ENCODE measurements at places on chromosomes 6 and 20.

GRCh38 chr20:4050203-4050980 lies 35.0 kb upstream of the RNF24 start:
- DNase-seq = no peak

DNA sequence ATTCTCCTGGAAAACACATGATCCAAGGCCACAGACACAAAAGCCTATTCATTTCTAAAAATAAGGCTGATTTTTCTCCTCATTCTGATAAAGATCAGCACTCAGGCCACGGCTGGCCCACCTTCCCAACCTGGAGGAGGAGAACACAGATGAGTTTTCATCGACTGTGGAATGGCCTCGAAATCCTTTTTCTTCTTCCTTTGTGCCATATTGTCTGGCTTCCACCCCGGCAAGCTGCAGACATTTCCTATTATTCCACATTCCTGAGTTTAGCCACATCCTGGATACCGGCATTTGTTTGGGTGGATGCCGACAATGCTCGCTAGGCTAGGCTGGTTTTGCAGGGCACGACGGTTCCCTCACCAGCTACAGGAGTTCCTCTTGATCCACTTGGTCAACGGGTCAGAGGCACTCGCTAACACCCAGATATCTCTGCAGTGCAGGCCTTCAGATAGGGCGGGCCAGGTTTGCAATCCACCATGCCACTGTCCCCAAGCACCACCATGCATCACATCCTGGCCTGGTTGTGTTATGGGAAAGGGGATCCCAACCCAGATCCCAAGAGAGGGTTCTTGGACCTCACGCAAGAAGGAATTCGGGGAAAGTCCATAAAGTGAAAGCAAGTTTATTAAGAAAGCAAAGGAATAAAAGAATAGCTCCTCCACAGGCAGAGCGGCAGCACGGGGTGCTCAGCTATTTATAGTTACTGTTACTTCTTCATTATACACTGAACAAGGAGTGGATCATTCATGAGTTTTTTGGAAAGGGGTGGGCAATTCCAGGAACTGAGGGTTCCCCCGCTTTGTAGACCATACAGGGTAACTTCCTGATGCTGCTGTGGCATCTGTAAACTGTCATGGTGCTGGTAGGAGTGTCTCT lies 4.2 kb upstream of the CTSZ start:
- DNase-seq = no peak

DNA sequence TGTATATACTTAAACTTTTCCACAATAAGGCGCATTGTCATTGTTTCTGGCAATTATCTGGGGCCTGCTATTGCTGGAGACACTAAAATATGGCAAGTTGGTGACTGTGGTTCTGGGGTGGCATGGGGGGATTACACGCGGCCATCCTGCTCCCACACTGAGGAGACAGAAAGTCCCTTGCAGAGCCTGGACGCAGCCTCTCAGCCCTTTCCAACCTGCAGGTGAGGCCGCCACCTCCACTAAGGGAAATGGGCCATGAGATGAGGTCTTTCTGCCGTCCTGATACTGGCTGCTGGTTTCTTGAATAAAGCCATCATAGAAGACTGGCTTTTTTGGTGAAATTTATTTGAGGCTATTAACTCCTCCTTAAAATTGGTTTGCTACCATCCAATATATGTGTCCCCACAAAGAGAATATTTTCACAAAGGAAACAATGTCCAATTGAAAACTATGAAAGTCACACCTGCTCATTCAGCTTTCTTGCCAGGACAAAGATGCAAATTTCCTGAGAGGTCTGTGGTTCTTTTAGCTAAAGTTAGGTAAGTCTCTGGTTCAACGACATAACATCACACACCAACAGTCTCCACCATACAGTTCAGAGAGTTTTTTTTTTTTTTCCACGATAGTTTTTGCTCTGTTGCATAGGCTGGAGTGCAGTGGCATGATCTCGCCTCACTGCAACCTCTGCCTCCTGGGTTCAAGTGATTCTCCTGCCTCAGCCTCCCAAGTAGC lies 13.0 kb downstream of the TXNDC5 start:
- DNase-seq = no peak

- DNase-seq = no peak
Measured at GRCh38 chr6:105593805-105594671, 191.2 kb upstream of the PREP start.

- DNase-seq = no peak
Measured at GRCh38 chr6:15309611-15310283, 63.9 kb downstream of the JARID2 start.

GRCh38 chr20:38125157-38126056 lies 39.7 kb downstream of the TGM2 start:
- no peak for DNase-seq

GRCh38 chr20:48478370-48478769 lies 349.4 kb downstream of the PREX1 start:
- DNase-seq = no peak

DNA sequence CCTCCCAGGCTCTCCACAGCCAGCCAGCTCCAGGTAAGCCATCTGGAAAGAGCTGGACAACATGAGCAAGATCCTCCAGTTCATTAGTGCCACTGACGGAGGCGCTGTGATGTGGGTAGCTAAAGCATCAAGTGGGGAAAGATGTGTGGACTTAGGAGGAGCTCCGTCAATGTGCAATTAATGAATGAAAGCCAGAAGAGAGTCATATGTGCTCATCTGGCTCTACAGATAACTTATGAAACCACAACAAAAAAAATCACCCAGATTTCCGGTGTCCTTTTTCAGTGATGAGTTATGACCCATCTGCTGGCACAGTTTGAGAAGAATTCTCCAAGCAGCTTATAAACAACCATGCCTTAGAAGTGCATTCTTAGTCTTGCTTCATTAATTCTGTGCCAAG lies 311.7 kb upstream of the PLCB4 start:
- no peak for DNase-seq

DNA sequence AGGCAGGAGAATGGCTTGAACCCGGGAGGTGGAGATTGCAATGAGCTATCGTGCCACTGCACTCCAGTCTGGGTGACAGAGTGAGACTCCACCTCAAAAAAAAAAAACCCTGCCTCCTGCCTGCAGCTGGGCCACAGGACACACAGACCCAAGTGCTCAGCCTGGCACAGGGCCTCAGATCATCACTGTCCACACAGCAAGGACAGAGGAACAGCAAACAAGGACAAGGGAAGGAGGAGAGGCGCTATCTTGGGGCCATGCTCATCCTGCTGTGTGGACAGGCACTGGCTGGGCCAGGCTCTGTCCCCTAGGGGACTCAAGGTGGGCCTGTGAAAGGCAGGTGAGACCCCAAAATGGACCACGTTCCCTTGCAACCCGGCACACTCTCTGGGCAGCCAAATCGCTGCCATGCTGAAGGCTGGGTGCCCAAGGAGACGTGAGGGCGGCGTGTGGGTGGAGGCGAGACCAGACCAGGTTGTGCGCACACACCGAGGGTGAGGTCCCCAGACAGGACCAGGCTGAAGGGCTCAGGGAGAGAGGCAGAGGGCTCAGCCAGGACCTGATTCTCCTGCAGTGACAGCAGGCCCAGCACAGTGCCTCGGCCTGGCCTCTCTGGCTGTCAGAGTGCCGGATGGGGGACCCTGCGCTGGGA lies 9.1 kb downstream of the UCKL1 start:
- DNase-seq = no peak

DNA sequence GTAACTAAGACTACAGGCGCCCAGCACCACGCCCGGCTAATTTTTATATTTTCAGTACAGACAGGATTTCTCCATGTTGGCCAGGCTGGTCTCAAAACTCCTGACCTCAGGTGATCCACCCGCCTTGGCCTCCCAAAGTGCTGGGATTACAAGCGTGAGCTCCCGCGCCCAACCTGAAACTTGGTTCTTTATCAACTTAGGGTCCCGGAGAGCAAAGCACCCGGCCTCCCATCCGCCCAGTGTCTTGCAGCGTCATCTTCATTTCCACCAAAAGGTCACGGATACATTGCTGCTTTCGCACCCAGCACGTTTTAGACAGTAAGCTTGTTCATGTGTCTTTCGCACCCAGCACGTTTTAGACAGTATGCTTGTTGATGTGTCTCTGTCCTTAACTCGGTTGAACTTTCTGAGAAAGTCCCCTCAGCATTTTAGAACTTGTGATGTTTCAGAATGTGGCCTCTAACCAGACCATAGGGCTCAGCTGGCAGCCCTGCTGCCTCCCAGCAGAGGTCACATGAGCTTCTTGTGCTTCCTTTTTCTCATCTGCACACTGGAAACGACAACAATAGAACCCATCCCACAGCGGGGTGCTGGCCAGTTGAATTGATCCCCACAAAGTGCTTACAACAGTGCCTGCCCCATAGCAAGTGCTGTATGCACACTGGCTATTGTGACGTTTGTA lies 48.8 kb downstream of the PRR18 start:
- no peak for DNase-seq

DNA sequence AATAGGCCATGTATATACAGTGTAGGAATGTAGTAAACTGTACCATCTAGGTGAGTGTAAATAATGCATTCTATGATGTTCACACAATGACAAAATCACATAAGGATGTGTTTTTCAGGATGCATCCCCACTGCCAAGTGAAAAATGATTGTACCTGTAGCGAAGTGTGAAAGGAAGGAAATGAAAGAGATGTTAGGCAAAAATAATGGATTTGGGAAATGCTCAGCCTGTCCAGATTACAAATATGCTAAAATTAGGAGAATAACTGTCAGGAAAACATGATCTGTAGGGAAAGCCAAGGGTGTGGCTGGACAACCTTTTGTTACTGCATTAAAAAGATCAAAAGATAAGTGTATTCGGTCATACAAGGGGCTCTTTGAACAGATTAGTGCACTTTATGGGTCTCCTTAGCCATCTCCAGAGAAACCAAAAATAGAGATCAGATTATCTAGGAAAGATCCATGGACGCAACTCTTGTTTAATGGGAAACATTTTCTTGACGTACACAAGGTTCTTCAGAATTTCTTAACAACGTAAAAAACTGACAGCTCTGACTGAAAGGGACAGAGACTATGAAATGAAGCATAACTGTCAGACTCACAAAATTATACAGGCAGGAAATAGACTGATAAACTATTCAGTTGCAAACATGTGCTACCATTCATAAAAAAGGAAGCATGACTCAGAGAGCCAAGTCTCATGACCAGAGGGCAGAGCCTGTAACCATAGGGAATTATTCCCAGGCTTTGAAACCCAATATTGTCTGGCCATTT lies 253.6 kb upstream of the RAB32 start:
- DNase-seq = no peak

- DNase-seq = peak; percentile 80
Measured at GRCh38 chr6:158559895-158560835, at the start of gene TMEM181. Gene TMEM181, plus strand, starts transcription at chr6:158560091. Its CDS starts 134 bp downstream, at chr6:158560225.

DNA sequence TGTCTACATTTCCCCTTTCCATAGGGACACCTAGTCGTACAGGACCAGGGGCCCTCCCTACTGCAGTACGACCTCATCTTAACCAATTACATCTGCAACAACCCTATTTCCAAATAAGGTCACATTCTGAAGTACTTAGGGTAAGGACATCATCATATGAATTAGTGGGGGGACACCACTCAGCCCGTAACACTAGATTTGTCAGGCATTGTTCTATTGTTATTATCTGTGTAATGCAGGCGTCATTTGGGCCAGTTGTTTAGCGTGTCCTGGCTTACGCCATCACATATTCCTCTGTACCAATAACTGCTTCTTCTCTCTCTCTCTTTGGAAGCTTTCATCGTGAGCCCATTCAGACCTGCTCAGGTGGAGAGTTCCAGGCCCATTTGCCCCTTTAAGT lies 89.3 kb downstream of the CAP2 start:
- DNase-seq = no peak

DNA sequence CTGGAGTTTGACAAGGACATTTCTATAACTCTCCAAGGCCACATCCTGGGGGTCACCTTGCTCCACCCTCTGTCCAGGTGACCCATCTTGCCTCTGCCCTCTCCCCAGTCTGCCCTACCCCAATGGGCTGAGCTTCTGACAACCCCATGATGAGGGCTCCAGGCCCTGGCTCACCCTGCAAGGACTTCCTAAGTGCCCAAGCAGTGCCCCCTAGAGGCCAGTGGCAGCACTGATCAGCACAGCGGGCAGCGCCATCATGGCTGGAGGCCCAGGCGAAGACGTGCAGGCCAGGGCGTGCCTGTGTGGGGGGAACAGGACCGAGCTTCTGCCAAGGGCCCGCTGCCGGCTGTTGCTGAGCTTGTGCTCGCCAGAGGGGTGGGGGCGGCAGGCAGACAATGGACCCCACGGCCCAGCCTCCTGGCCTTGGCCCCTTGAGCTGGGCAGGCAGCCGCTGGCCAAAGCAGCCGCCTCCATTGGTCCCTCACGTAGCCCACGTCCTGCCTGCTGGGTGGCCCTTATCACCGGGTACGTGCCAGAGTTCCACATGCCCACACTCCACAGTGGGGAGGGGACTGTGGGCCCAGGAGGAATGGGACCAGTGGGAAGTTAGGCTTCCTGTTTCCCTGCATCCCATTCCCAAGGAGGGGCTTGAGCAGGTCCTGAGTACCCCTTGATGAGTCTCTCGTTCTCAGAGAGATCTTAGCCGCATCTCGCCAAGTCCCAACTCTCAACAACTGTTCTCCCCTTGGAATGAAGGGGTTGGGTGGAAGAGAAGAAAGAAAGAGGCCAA lies 64.3 kb downstream of the MRPL14 start:
- DNase-seq = no peak

- no peak for DNase-seq
Measured at GRCh38 chr6:23311211-23311610, 741.8 kb downstream of the HDGFL1 start.

DNA sequence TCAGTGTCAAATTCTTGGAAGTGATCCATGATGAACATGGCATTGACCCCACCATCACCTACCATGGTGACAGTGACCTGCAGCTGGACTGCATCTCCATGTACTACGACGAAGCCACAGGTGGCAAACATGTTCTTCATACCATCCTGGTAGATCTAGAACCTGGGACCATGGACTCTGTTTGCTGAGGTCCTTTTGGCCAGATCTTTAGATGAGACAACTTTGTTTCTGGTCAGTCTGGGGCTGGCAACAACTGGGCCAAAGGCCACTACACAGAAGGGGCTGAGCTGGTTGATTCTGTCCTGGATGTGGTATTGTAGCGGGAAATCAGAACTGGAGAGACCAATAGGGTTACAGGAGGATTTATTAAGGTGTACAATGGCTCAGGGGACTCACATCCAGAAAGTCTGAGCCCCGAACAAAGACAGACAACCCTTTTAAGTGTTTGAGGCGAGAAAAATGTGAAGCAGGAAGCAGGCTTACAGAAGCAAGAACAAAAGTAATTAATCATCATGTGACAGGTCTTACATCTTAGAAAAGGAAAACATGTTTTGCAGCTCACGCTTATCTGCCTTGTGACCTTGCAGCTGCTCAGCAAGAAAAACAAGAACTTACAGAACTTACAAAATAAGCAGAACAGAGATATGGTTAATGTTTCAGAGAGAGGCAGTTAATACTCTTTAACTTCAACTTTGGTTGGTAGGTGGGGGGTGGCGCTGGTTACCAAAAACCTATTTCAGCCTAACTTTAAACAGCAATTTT lies 58.8 kb upstream of the MOCS1 start:
- no peak for DNase-seq

DNA sequence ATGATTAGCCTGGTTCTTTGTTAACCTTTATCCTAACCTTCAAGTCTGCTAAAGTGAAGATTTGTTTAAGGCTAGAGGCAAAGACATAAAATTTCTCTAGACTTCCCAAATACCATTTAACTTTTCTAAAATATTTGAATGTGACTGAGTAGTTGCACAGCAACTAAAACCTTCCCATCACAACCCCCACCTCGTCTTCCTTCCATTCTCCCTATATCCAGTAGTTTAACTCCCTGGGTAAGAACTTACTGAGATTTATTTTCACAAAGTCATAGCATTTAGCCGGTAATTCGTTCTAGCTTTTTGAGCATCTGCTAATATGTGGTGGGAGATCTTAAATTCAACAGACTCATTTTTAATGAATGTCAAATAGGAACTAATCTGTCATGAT lies 87.9 kb upstream of the AKIRIN2 start:
- DNase-seq = no peak

GRCh38 chr6:29769336-29769735 lies 46.1 kb downstream of the HLA-F start:
- DNase-seq = no peak

All from activated CD4-positive, alpha-beta T cell treated with anti-CD3 and anti-CD28 coated beads for 24 hours (primary cell).